Head of caudate nucleus (tissue), 42 donors: ENCODE measurements at places on chromosomes 6 and 20.

GRCh38 chr20:50587291-50587961, 77.2 kb downstream of the PTPN1 start:
- no peak for DNase-seq

- no peak for DNase-seq
These were observed 528.9 kb downstream of the COL12A1 start for GRCh38 chr6:74676906-74677305.

DNA sequence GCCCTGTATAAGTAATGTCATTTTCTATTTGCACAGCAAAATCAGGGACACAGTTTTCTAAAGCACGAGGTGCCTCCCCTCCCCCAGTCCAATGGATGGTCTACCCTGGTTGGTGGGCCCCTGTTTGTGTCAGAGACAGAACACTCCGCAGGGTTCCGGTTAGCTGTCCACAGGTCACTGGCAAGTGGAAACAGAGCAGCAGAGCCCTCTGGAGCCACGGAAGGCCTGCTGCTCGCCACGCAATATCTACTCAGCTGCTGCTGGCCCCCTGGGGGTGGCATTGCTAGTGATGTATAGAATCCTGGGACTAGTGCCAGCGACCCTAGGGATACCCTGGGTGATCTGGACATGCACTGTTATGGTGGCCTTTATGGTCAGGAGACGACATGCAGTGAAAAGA, 50.4 kb downstream of the RIN2 start:
- no peak for DNase-seq

DNA sequence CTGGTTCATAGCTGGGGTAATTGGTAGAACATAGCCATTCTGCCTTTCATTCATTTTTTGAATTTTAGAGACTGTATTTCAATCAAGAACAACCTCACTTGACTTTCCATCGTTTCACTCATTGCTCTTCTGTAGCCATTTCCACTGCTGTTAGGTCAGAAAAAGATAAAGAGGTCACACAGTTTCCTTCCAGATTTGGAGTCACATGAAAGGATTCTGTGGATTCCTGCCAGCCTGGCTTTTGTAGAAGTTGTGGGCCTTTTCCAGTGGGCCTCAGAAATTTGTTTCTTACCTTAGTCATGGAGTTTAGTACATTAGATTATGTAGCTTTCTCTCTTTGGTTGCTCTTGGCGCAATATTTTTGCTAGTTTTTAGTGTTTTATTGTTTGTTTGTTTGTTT, 157.8 kb downstream of the SASH1 start:
- DNase-seq, result no peak

GRCh38 chr6:156849806-156850205, 72.6 kb downstream of the ARID1B start:
- DNase-seq, result no peak

- DNase-seq, result no peak
These were observed 64.9 kb downstream of the SLC22A23 start for GRCh38 chr6:3391902-3392458.

DNA sequence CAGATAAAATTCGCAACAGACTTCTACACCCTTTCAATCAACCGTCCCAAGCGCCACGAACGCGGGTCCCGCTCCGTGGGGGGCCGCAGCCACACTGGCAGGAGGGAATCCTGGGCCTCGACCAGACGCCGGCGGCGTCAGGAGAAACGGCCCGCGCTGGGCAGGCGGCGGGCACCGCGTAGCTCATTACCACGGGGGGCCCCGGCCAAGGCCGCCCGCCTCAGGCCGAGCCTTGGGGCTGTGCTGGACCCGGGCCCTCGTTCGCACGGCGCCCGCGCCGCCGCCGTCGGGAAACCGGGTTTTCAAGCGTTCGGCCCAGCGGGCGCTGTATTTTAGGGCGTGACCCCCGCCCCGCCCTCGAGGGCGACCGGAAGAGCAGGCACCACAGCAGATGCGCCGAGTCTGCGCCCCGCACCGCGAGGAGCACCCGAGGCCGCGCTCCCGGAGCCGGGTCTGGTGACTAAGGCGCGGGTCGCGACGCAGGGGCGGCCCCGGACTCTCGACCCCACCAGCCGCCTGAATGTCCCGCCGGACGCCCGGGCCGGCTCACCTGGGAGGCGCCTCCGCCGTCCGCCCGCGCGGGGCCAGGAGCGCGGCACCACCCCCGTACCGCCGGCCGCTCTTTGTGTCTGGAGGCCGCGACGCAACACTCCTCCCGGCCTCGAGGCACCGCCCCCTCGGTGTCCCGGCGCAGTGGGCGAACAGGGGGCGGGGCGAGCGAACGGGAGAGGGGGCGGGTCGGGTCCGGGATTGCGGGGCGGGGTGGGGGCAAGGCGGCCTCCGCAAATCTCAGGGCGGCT, at the start of gene NINL:
TSS of gene NINL (minus strand) at position 627 of the 800 bp plus-strand sequence. CDS start 58,944 bp downstream, outside the sequence.
- DNase-seq, result peak; percentile 32

- DNase-seq, result peak; percentile 87
These were observed 93.4 kb upstream of the ASF1A start for GRCh38 chr6:118800394-118801071.
